ENCODE measurements at places on chromosomes 13 and 19.
A peak's percentile ranks its signal among the peaks of the same experiment; 100 is the strongest.

GRCh38 chr13:44620057-44620456, 43.9 kb upstream of the TSC22D1 start:
- DNase-seq: no peak

- DNase-seq: no peak
Observed at GRCh38 chr19:29056535-29056934, 156.4 kb downstream of the UQCRFS1 start.

DNA sequence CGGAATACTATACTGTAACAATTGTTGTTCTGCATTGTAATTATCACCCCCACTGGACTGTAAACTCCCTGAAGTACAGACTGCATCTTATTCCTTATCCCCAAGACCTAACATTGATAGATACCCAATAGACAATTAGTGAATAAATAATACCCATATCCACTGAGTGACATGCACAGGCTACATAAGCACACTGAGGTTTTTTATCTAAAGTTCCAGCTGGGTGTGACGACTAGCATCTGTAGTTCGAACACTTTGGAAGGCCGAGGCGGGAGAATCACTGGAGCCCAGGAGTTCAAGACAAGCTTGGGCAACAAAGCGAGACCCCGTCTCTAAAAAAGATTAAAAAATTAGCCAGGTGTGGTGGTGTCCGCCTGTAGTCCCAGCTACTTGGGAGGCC, 2.5 kb downstream of the KPNA3 start:
- no peak for DNase-seq

DNA sequence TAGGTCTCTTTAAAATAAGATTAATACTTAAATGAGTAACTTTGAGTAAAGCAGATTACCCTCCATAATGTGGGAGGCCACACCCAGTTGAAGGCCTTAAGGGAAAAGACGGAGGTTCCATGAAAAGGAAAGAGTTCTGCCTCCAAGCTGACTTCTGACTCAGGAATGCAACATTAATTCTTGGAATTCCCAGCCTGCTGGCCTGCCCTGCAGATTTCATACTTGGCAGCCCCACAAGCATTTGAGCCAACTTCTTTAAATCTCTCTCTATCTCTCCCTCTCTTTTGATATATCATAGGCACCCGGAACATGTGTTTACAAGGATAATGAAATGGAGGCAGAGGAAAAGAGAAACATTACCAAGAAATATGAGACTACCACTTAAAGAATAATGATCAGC, 902.3 kb upstream of the MIR17HG start:
- DNase-seq: no peak

- peak; percentile 76 for DNase-seq
Observed at GRCh38 chr19:48745208-48745995, 1.3 kb downstream of the IZUMO1 start.

GRCh38 chr19:29535984-29536508, 10.3 kb downstream of the VSTM2B start:
- DNase-seq: no peak

DNA sequence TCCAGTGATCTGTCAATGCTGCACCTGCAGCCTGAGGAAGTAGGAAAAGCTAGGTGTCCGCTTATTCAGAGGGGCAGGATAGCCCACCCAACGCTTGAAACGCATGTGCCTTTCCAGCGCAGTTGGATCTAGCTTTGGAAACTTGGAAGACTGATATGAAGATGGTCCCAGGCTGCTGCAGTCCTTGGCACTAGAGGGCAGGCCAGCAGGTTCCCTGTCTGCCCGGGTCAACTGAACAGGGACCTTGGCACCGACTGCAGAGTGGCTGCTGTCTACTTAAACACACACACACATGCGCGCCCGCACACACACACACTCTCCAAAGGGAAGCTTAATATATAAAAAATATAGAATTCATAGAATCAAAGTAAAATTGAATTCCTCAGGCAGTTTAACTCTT, 100.0 kb downstream of the TSHZ3 start:
- DNase-seq: no peak

DNA sequence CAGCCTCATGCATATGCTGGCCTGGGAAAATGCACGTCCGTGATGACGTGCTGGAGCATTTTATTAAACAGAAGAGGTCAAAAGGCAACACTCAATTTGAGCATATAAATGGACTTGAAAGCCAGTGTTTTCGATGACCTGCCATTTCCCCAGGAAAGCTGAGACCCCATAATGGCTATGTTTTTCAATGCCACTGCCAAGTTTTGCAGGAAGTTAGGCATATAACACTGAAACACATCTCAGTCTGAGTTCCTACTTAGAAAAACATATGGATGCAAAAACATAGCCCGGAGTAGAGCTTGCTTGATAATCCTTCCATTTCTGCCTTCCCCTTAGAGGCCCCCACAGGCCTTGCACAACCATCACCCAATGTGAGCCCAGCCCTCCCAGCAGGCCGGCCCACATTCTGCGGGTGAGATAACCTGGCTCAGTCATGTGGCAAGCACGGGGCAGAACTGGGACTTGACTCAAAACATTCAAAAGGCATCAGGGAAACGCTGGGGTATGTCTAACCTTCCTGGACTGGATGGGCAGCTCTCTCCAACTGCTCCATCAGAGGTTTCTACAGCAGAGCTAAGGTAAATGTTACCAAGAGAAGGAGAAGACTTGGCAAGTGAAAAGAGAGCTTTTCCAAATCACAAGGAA, 24.9 kb downstream of the EPS15L1 start:
- DNase-seq: no peak

DNA sequence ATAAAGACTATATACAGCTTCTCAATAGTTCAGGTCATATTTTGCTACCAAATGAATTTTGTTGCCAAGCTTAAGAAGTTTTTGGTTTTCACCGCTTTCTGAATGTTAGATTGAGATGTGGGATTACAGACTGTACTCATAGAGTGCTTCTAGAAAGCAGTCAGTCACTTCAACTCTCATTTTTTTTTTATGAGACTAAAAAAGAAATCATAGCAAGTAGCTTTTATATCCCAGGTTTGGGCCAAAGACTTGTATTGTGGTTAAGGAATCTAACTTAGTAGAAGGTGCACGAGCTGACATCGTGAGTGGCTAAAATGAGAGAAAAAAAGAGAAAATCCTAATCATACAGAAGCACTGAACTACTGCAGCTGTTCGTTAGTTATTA, 2.2 kb upstream of the USPL1 start:
- DNase-seq: no peak

DNA sequence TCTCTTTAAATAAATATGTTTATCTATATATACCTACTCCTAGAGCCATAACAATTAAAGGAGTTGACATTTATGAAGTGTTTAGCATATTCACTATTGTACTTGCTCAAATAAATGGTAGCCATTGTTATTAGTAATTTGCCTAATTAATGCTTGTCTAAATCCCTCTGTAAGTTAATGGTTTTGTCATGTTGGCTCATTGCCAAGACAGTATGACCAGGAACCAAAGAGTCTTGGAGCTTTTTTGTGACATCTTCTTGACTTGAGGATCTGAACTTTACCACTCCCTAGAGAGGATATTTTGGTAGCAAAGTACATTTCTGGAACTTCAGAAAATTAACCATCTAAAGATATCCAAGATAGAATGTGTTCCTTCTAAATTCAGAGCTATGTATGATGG, 15.5 kb downstream of the FRY start:
- DNase-seq: no peak

- DNase-seq: no peak
Observed at GRCh38 chr13:47502166-47502565, 498.9 kb downstream of the SUCLA2 start.

DNA sequence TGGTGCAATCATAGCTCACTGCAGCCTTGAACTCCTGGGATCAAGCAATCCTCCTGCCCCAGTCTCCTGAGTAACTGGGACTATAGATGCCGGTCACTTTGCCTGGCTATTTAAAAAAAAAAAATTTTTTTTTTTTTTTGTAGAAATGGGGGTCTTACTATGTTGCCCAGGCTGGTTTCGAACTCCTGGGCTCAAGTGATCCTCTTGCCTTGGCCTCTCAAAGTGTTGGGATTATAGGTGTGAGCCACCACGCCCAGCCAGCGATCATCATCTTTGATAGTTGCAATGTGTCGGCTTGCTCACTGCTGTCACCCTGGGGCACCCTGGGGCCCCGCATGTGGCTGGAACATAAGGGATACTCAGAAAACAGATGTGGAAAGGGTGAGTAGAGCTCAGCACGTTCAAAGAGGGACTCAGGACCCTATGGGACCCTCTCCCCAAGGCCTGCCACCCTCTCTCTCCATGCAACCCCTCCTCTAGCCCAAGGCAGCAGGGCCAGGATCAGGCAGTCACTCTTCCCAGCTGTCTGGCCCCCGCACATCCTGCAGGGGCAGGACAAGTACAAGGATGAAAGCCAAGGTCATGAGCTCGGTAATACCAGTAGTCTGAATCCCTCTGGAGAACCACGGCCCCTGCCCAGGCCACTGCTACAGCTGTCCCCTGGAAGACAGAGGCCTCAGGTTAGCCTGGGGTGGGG, 6.5 kb upstream of the CCL25 start:
- no peak for DNase-seq

- no peak for DNase-seq
Observed at GRCh38 chr19:3365093-3365835, 1.1 kb upstream of the NFIC start.

GRCh38 chr13:97003071-97003470, 8.8 kb upstream of the OXGR1 start:
- DNase-seq: no peak

GRCh38 chr13:34675626-34676025, 266.4 kb upstream of the NBEA start:
- DNase-seq: no peak

- DNase-seq: no peak
Observed at GRCh38 chr13:77002590-77003190, 10.8 kb downstream of the CLN5 start.

DNA sequence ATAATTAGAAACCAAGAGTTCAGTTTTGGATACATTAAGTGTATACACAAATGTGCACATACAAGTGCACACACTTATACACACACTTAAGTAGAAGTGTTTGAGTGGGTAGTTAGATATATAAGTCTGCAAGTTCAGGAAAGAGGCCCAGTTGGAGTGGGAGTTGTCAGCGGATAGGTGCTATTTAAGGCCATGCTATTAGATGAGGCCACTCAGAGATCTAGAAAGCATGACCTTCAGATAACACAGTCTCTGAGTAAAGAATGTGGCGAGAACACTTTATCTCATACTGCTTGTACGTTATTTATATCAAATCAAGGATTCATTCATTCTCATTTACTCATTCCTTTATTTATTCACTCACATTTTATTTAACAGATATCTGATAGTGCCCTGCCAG, 206.2 kb downstream of the POSTN start:
- DNase-seq: no peak

- no peak for DNase-seq
Observed at GRCh38 chr13:105920370-105920769, 615.1 kb downstream of the EFNB2 start.

GRCh38 chr13:30149248-30149647, 158.1 kb downstream of the KATNAL1 start:
- no peak for DNase-seq

- no peak for DNase-seq
Observed at GRCh38 chr13:30253830-30254229, 53.5 kb downstream of the KATNAL1 start.

DNA sequence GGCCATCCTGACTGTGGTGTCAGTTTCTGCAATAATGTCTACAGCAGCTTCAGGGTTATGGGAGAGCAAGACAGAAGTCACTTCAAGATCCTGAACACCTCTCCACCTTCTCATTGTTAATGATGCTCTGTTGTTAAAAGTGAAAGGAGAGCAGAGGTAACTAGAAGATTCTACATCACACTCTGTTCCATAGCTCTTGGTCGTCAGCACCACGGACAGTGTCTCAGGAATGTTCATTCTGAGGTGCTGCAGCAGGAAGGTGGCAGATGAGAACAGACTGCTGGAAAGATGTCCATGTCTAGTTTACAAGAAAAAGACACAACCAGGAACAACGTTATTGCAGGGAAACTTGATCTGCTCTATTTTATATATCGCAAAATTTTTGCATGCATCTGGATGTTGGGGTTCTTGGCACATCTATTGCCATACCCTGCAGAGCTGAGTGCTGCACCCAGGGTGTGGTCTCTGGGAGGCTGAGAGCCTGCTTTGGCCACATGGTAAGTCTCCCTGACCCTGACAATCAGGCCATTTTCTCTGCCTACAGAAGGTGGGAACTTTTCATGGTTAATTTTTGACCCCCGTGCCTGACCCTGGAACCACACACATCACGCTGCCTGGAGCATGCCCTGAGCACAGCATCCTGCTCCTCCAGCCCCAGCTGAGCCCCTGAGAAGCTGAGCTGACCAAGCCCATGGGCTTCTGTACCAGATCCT, 12.7 kb downstream of the CEACAM21 start:
- no peak for DNase-seq

DNA sequence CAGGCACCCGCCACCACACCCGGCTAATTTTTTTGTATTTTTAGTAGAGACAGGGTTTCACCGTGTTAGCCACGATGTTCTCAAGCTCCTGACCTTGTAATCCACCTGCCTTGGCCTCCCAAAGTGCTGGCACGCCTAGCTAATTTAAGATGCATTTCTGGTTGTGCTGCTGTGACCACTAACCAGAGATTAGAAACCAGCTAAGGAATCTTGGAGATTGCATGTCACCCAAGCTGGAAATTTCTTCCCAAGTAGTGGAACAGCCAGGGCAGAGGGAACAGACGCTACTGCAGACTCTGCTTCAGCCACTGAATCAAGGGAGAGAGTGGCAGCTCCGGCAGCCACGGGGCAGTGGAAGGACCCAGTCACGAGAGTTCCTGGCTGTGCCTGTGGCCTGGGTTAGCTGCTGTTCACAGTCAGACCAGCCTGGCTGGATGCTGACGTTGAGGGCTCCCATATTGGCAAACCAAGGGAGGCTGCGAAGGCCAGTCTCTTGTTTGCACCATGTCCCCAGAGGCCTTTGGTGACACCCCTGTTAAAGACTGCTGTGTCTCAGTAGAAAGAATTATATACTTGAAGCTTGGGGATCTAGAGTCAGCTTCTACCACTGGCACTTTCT, 7.9 kb downstream of the TPM4 start:
- no peak for DNase-seq

DNA sequence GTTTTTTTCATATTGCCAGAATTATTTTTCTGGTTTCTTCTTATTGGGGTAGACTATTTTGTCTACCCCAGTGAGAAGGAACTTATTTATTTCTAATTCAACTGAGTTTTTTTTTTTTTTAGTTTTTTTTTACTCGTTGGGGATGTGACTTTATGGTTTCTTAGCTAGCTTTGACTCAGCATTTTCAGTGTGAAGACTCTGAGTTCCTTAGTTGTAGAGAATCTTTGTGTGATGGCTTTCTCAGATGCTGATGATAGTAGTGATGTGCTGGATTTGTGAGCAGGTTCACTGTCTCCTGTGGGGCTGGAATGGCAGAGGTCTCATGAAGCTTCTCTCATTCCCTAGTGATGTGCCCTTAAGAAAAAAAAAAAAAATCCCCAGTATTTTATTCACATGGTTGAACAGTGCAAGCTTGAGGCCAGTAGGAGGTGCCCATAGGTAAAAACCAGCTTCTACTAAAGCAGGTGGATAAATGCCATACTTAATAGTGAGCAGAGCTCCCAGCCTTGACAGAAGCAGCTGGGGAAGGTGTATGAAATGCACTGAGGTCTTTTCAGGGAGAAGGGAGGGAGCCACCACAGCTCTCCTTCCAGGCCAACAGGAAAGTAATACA, 106.2 kb upstream of the KLF5 start:
- no peak for DNase-seq

Measured in NCI-H1930 (cell line).